ENCODE measurements at places on chromosomes 4 and X.

DNA sequence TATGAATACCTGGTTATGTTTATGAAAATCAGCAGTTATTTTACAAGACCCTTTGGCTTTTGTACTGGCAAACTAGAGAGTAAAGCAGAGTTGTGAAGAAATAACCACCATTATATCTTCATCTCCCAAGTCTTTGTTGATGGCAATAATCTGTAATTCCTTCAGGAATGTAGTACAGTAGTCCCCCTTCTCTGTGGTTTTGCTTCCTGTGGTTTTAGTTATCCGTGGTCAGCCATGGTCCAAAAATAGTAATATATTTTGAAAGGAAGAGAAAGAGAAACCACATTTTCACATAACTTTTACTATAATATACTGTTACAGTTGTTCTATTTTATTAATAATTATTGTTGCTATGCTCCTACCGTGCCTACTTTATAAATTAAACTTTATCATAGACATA is 27.8 kb downstream of the BANK1 start:
- DNase-seq: no peak

DNA sequence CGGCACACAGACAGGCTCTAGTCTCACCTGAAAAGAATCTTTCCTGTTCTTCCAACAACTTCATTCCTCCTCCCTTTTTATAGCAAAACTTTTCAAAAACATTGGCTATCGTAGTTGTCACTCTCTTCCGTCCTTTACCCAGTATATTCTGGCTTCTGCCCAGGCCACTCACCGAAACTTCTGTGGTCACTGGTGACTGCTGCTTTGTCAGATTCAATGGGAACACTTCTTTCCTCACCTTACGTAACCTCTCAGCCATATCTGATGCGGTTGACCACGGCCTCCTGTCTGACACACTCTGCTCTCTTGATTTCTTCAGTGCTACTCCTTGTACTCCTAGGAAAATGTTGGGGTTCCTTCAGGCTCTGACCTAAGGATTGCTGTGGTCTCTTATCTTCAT is 9.2 kb upstream of the RNF150 start:
- DNase-seq: no peak

GRCh38 chr4:179750374-179750773 is 2308.1 kb upstream of the AGA start:
- no peak for DNase-seq

GRCh38 chr4:101315041-101315440 is 32.3 kb downstream of the PPP3CA start:
- no peak for DNase-seq

DNA sequence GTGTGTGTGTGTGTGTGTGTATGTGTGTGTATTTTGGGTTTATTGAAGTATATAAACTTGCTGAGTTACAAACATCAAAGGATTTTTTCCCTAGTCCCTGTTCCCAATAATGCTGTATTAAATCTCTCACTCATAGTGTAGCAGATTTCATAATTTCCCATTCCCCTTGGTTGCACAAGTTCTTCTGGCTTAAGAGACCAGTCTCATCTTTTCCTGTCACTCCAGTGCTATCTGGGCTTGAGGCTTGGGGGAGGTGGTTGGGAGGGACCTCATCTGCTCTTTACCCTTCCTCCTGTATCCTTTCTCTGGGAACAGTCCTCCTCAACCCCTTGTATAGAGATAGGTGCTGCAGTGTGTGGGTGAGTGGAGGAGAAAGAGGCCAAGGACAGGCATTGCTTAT is 285.4 kb upstream of the BOD1L1 start:
- no peak for DNase-seq

- no peak for DNase-seq
Observed at GRCh38 chr4:169153481-169154087, 117.2 kb downstream of the SH3RF1 start.

DNA sequence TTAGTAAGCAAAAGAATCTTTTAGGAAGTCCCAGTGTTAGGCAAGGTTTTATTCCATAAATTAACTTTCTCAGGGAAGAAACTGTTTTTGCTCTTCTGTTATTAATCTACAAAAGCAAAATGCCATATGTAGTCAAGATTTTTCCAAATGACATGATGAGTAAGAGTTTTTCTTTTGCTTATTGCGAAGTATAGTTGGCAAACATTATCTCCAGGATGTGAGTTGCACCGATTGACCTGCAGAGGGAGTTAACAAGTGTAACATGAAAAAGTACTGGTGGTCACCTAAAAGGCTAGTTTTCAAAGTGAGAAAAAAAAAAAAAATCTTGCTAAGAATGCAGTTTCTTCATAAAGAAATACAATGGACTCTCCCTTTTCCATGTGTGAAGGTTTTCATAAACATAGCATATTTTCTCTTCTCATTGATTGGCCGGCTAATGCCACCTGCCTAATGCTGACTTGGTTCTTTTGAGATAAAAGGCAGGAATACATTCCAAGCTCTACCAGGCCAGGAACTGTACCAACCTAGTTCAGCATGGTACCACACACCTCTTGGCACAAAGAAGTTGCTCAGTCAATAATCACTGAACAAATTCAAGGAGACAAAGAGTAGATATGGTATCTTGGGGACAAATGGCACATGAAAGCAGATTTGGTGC is 100.2 kb downstream of the LNX1 start:
- DNase-seq: no peak

DNA sequence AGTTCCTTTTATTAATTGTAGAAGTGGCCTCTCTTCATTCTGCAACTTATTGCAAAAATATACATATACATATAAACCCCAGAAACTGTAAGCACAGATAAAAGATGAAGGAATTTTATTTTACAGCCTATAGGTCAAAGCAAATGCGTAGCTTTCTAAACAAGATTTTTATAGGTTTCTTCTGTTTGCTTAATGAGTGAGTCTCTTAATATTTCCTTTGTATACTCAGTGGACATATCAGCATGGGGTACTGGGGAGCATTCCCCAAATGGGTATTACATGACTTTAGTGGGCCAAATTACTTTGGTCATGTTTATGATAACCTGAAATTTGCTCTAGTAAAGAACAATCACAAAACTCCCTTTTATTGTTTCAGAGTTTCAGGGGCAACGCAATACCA is 1698.6 kb upstream of the IGFBP7 start:
- no peak for DNase-seq

DNA sequence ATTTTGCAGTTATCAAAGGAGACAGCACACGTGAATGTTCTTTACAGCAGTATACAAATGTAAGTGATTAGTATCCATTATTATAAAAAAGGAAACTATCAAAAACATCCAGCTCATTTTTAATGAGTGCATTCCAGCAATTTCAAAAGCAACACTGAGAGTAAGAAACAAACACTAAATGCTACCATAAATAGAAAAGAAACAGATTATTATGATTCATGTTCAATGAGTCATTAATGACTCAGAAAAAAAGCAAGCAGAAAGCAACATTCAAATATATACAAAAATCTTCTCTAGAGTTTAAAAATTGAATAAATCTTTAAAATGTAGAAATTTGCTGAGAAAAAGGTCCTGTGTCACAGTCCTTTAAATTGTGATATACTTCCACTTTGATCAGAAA is 346.5 kb upstream of the FMR1 start:
- DNase-seq: no peak

DNA sequence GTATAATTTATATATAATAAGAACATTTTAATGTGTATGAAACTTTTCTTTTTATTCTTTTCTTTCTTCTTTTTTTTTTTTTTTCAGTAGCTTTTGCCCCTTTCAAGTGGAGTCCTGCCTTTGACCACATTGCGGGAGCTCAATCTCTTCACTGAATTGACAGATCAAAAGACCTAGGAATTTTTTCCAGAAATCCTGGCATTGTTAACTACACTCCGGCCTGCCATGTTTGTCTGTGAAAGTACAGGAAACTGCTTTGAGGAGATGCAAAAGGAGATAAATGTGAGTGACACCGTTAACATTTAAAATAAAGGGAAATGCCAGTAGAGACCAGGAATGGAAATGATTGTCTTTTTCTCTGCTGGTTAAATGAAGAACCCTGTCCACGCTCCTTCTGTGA is 159.3 kb upstream of the VCX3A start:
- no peak for DNase-seq

DNA sequence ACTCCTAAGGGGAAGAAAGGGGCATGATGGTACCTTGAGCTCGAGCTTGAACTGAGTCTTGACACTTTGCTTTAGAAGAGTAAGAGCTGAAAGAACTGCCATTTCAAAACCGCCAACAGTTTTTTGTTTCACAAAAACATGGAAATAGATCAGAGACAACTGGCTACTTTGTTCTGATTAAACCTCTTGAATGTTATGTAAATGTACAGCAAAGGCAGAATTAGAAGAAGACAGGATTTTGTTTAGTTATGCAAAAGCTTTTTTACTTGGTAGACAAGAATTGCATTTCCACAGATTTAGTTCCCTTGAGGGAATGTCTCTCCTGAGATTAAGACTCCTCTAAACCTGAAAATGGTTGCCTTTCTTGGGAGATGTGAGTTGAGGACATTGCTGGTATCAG is 33.3 kb upstream of the STPG2 start:
- no peak for DNase-seq

DNA sequence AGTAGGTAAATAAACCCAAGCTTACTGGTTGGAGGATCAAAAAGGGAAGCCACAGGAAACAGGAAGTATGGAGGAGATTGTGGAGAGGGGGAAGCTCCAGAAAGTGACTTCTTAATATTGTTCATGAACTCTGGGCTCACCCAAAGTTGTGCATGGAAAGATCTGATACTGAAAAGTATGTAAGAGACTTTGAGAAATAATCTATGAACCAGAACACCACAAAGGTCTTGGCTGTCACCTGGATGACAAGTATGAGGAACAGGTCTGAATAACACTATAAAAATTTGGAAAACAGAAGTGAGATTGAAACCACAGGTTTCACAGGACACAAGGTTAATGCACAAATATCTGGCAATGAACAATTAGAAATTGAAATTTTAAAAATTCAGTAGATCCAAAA is 567.4 kb downstream of the INPP4B start:
- no peak for DNase-seq

- no peak for DNase-seq
Observed at GRCh38 chrX:19541196-19541595, 25.9 kb upstream of the MAP3K15 start.

DNA sequence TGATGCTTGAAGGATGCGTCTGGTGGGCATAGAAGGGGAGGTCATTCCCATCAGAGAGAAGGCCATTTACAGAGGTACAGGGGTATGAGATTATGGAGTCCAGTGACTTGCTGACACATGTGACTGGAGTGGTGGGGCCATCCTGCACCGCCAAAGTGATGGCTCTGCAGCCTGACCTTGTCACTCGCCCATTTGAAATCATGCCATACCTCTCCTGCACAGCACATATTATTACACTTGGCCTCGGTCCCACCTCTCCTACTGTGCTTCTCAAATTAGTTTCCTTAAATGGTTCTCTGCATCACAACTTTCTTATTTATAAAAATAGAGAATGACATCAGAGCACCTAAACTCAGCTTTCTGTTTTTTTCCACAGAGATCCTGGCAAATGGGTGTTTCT is 60.7 kb upstream of the HAND2 start:
- no peak for DNase-seq

DNA sequence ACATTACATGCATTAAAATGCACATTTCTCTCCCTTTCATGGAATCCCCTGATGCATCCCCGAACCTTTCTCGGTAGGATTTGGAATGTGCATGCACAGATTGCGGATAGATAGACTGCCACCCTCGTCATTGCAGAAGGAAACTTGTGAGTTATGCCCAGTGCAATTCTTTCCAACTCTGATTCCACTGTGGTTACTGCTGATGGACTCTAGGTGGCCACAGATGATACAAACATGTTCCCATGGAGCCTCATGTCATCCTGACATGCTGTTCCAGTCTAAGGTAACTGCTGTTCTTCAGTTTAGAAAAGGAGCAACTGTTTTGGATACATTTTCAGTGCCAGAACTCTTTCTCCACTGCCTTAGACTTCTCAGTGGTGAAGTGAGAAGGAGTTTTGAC is 9.1 kb upstream of the VCX3B start:
- DNase-seq: no peak

- no peak for DNase-seq
Observed at GRCh38 chrX:2547736-2548135, 47.0 kb upstream of the DHRSX start.

DNA sequence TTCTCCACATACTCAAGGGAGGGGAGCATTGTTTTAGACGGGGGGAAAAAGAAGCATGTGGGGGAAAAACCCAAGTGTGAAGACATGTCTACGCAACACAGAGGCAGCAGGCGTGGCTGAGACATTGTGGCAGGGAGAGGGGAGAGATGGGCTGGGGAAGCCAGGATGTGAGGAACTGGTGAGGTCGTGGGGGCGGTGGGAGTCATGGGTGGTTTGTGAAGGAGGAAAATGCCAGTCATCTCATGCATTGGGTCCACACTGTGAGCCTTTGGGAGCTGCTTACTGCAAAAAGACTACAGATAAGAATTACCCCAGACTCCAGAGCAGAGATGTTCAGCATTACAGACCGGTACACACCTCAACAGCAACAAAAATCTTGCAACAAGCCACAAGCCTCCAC is 2.1 kb downstream of the JAKMIP1 start:
- peak; percentile 30 for DNase-seq

DNA sequence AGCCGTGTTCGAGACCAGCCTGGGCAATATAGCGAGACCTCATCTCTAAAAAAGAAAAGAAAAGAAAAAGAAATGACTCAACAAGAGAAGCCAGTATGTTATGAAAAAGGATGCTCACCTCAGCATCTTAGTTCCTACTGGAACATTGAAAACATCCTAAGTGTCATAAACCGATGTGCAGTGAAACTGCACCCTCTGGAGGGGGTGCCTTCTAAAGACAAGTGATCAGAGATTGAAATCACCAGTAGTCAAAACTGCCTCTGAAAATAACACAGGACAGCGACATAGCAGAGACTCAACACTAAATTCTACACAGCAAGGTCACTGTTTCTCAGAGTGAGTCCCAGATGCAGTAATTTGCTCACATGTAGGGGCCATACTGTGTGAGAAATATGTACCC is 28.0 kb upstream of the ATP6AP2 start:
- no peak for DNase-seq

- DNase-seq: no peak
Observed at GRCh38 chrX:40855932-40856515, 120.7 kb upstream of the MED14 start.

DNA sequence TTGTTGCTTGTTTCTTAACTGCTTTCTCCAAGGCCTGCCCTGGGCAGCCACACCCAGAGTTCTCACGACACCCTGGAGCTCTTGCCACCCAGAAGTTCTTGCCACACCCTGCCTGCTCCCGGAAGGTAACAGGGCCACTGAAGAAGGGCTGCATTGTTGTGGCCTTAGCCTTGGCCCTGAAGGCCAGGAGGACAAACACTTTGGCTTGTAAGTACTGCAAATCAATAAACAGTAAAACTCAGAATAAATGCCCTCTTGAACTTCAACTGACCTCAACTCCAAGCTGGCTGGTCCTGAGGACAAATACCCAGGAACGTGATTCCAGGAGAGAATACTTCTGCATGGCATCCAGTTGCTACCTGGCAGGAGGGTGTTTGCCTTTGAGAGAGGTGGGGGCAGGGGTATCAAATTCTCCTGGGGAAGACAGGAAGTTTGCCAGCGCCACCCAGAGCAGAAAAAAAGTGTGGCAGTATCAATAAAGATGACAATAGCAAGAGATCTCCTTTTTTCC is 54.1 kb downstream of the TLR10 start:
- DNase-seq: no peak

Data from CD4-positive, alpha-beta T cell treated with Interleukin-15 for 4 hours (primary cell).